ENCODE measurements at places on chromosomes 12 and 14.

- no peak overlapping the region for H3K4me3 ChIP-seq
- DNase-seq, result no peak
- H3K27ac ChIP-seq, result no peak overlapping the region
- H3K27me3 ChIP-seq, result peaks cover under 1% of the 10 kb centered on the region
These were observed 449.4 kb upstream of the OR4E1 start for GRCh38 chr14:22122829-22123560.

DNA sequence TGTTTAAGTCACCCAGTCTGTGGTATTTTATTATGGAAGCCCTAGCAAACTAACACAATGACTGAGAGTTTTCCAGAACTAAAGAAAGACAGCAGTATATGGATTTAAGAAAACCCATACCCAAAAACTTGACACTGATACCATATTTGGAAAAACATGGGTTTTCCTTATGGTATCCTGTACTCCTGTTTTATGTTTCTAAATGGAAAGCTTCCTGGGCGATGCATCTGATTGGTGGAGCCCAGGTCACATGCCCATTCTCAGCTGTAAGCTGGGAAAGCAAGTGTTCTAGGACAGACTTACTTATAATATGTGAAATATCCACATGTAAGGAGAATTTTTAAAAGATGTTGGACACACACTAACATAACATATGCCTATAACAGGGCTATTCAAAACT lies 4.5 kb upstream of the RNASE4 start:
- DNase-seq, result no peak
- no peaks in the 10 kb centered on the region for H3K27me3 ChIP-seq
- H3K4me3 ChIP-seq, result no peak overlapping the region
- H3K36me3 ChIP-seq, result no peaks in the 10 kb centered on the region
- peaks cover 21% of the 10 kb centered on the region for H3K4me1 ChIP-seq

DNA sequence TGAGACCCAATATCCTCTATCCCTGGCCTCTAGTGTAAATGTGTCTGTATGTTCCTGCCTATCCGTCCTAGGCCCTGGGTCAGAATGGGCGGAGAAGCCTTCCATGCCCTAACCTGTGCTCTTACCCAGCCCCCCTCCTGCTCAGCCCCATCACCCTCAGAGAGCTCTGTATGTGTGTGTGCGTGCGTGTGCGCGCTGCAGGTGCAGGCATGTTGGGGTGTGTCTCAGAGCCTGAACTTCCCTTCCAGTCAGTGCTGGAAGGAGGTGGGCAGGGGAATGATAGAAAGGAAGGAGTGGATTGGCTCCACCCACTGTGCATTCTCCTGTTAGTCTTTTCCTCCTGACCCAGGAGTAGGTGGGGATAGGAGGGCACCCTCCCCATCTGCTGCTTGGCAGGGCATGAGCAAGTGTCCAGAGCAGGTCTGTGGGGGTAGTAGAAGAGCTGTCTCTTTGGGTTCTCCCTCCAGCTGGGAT lies 7.2 kb downstream of the NAB2 start:
- DNase-seq, result no peak
- no peaks in the 10 kb centered on the region for H3K27me3 ChIP-seq
- no peak overlapping the region for H3K4me3 ChIP-seq
- H3K27ac ChIP-seq, result peak overlapping the region; percentile 35
- H3K4me1 ChIP-seq, result peaks cover 40% of the 10 kb centered on the region

GRCh38 chr14:79437951-79438350 lies 773.4 kb downstream of the DIO2 start:
- H3K36me3 ChIP-seq, result no peaks in the 10 kb centered on the region
- H3K27me3 ChIP-seq, result no peaks in the 10 kb centered on the region
- no peak for DNase-seq
- H3K27ac ChIP-seq, result no peak overlapping the region
- no peaks in the 10 kb centered on the region for H3K4me1 ChIP-seq

GRCh38 chr12:52213564-52214420 lies 19.3 kb upstream of the KRT7 start:
- H3K36me3 ChIP-seq, result no peaks in the 10 kb centered on the region
- peaks cover 36% of the 10 kb centered on the region for H3K27me3 ChIP-seq
- no peak overlapping the region for H3K4me3 ChIP-seq
- peak; percentile 35 for DNase-seq
- no peak overlapping the region for H3K27ac ChIP-seq

- no peak for DNase-seq
- no peaks in the 10 kb centered on the region for H3K27me3 ChIP-seq
- H3K27ac ChIP-seq, result no peak overlapping the region
- H3K4me1 ChIP-seq, result peaks cover 1% of the 10 kb centered on the region
These were observed 216.2 kb upstream of the KRR1 start for GRCh38 chr12:75727577-75727976.

DNA sequence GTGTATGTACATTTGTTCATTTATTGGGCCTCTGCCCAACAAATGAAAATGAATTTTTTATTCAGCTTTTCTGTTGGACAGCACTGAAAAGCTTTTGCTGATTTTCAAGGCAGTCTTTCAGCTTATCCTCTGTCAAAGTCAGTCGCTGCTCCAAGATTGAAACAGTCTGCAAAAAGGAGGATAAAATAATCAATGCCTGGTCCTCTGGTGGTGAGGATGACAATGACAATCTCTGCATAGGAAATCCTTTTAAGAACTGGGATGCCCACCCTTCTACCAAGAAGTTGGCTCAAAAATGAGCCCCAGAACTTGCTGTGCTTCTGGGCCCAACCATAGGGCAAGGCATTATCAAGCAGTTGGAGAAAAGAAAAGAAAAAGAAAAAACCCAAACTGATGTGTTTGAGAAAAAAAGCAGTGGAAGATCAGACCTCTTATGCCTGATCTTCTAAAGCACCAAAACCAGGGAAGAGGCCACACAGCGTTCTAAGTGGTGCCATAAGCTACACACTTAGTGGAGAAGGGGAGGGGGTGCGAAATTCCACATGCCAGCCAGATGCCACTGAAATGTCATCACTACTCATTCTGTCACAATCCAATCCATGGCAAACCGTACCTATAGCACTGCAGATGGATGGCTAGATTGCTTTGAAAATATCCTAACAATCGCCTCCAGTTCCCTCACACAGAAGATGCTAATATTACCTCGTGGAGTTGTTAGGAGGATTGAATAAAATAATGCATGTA lies 69.0 kb upstream of the DUSP6 start:
- DNase-seq, result no peak
- no peaks in the 10 kb centered on the region for H3K4me1 ChIP-seq
- H3K36me3 ChIP-seq, result peaks cover 22% of the 10 kb centered on the region
- no peaks in the 10 kb centered on the region for H3K27me3 ChIP-seq
- no peak overlapping the region for H3K4me3 ChIP-seq

DNA sequence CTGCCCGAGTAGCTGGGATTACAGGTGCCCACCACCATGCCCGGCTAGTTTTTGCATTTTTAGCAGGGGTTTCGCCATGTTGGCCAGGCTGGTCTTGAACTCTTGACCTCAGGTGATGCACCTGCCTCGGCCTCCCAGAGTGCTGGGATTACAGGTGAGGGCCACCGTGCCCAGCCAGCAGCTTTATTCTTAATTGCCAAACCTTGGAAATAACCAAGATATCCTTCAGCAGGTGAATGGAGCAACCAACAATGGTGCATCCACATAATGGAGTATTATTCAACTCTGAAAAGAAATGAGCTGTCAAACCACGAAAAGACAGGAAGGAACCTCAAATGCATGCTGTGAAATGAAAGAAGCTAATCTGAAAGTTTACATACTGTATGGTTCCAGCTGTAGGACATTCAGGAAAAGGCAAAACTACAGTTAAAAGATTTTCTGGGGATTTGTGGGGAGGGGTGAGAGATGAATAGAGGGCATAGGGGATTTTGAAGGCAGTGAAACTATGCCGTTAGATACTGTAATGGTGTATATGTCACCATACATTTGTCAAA lies 118.8 kb upstream of the CCND2 start:
- DNase-seq, result no peak
- peak overlapping the region; percentile 99 for H3K27ac ChIP-seq
- H3K4me1 ChIP-seq, result peaks cover 38% of the 10 kb centered on the region
- no peaks in the 10 kb centered on the region for H3K27me3 ChIP-seq
- no peak overlapping the region for H3K4me3 ChIP-seq
- H3K36me3 ChIP-seq, result peaks cover 3% of the 10 kb centered on the region

DNA sequence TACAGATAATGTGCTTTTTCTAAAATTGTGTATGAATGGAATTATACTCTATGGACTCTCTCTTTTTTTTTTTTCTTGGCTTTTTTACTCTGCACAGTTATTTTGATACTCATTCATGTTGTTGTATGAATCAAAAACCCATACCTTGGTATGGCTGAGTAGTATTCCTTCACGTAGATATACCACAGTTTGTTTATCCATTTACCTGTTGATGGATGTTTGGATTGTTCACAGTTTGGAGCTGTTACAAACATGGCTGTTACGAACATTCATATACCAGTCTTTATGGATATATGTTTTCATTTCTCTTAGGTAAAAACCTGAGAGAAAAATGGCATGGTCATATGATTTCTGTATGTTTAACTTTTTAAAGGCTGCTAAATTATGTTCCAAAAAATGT lies 43.2 kb downstream of the TMTC3 start:
- no peak overlapping the region for H3K27ac ChIP-seq
- H3K4me1 ChIP-seq, result no peaks in the 10 kb centered on the region

GRCh38 chr12:104387190-104387589 lies 69.6 kb upstream of the CHST11 start:
- H3K36me3 ChIP-seq, result no peaks in the 10 kb centered on the region
- no peak overlapping the region for H3K4me3 ChIP-seq
- peaks cover 2% of the 10 kb centered on the region for H3K4me1 ChIP-seq
- no peak overlapping the region for H3K27ac ChIP-seq
- no peaks in the 10 kb centered on the region for H3K27me3 ChIP-seq
- no peak for DNase-seq

- H3K27ac ChIP-seq, result no peak overlapping the region
- H3K4me3 ChIP-seq, result no peak overlapping the region
- DNase-seq, result no peak
- no peaks in the 10 kb centered on the region for H3K36me3 ChIP-seq
- H3K4me1 ChIP-seq, result peaks cover 4% of the 10 kb centered on the region
These were observed 172.2 kb downstream of the SNAPC1 start for GRCh38 chr14:61934385-61934784.

DNA sequence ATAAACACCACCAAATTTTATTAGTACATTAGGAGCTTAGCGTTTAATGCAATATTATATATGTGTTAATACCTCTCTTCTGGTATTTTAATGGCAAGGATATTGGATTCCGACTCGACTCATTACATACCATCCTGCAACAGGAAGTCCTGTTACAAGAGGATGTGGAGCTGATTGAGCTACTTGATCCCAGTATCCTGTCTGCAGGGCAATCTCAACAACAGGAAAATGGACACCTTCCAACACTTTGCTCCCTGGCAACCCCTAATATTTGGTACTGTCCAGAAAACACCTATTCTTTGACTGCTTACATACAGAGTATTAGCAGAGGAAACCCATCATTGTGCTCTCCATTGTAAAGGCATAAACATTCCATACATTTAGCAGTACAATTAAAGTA lies 45.2 kb downstream of the VEZT start:
- no peaks in the 10 kb centered on the region for H3K27me3 ChIP-seq
- peaks cover 23% of the 10 kb centered on the region for H3K36me3 ChIP-seq
- H3K27ac ChIP-seq, result no peak overlapping the region
- H3K4me1 ChIP-seq, result no peaks in the 10 kb centered on the region

- H3K4me3 ChIP-seq, result no peak overlapping the region
- peaks cover 9% of the 10 kb centered on the region for H3K27me3 ChIP-seq
- no peak for DNase-seq
- H3K27ac ChIP-seq, result no peak overlapping the region
- H3K36me3 ChIP-seq, result no peaks in the 10 kb centered on the region
These were observed 93.6 kb downstream of the STAB2 start for GRCh38 chr12:103680591-103681141.

GRCh38 chr14:82419933-82420332 lies 886.3 kb upstream of the SEL1L start:
- H3K36me3 ChIP-seq, result no peaks in the 10 kb centered on the region
- H3K4me3 ChIP-seq, result no peak overlapping the region
- no peaks in the 10 kb centered on the region for H3K27me3 ChIP-seq
- H3K27ac ChIP-seq, result no peak overlapping the region

DNA sequence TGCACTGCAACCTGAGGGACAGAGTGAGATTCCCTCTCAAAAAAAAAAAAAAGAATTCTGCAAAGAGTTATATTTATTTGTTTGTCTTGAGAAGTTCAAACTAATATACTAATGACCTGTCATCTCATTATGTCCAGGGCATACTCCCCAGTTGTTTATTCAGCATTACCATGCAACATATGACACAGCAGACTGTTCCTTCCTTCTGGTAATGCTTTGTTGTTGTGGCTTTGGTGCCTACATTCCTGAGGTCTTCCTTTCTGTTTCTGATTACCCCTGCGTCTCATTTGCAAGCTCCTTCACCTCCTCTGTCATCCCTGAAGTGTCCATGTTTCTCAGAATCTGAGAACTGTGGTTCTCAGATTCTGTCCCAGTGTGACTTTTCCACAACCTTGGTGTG lies 55.3 kb downstream of the DERA start:
- peaks cover 32% of the 10 kb centered on the region for H3K36me3 ChIP-seq
- no peak overlapping the region for H3K4me3 ChIP-seq
- no peak overlapping the region for H3K27ac ChIP-seq

DNA sequence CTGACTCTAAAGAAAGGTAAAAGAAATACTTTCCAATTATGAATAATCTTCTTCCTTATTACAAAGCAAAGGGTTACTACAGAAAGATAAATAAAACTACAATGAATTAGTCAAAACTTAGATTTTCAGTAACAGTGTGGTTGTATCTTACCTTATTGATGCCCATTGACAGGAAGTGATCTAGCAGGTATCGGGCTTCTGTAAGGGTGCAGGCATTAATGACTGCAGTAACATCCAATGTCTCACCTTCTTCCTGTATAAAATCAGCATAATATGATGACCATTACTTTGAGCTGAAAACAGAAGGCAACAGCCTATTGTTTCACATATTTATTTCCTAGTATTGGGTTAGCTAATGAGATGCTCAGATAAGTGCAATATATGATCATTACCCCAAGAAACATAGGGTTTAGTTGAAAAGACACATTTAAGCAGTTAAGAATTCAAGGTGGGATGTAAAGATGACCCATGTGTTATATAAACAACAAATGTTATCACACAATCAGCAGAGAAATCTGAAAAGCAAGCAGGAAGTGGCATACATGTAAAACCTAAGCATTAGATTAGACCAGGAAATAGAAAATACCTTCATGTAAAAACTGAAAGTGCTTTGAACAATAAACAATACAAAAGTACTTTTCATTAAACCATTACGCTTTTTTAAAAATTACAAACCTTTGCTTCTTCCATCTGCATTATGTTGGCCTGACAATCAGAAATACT lies 111.2 kb downstream of the KIF21A start:
- no peaks in the 10 kb centered on the region for H3K4me1 ChIP-seq
- no peak overlapping the region for H3K27ac ChIP-seq
- no peak for DNase-seq
- peaks cover 5% of the 10 kb centered on the region for H3K36me3 ChIP-seq
- H3K4me3 ChIP-seq, result no peak overlapping the region

GRCh38 chr12:110108309-110109036 lies 15.7 kb upstream of the IFT81 start:
- no peak overlapping the region for H3K27ac ChIP-seq
- H3K36me3 ChIP-seq, result no peaks in the 10 kb centered on the region
- no peak for DNase-seq
- H3K4me3 ChIP-seq, result no peak overlapping the region
- H3K27me3 ChIP-seq, result peaks cover 3% of the 10 kb centered on the region

GRCh38 chr12:29706311-29706710 lies 77.4 kb downstream of the TMTC1 start:
- no peaks in the 10 kb centered on the region for H3K27me3 ChIP-seq
- DNase-seq, result no peak
- no peak overlapping the region for H3K27ac ChIP-seq
- no peaks in the 10 kb centered on the region for H3K4me1 ChIP-seq
- H3K4me3 ChIP-seq, result no peak overlapping the region

- H3K4me3 ChIP-seq, result no peak overlapping the region
- peaks cover 2% of the 10 kb centered on the region for H3K4me1 ChIP-seq
- no peak overlapping the region for H3K27ac ChIP-seq
- H3K36me3 ChIP-seq, result no peaks in the 10 kb centered on the region
- no peak for DNase-seq
- H3K27me3 ChIP-seq, result peaks cover 19% of the 10 kb centered on the region
These were observed 427.5 kb downstream of the SNAPC1 start for GRCh38 chr14:62189698-62190097.
